ENCODE measurements at places on chromosomes 3 and 15. TPM values are rescaled to one million over a fixed set of nuclear protein-coding genes. Genes with fewer than 3 reads are reported as not detected.

NRROS gene
- total RNA-seq: 2.8 TPM

GPR62 gene
- 0.33 TPM for total RNA-seq

MYO5A gene
- 22.0 TPM for total RNA-seq

DNA sequence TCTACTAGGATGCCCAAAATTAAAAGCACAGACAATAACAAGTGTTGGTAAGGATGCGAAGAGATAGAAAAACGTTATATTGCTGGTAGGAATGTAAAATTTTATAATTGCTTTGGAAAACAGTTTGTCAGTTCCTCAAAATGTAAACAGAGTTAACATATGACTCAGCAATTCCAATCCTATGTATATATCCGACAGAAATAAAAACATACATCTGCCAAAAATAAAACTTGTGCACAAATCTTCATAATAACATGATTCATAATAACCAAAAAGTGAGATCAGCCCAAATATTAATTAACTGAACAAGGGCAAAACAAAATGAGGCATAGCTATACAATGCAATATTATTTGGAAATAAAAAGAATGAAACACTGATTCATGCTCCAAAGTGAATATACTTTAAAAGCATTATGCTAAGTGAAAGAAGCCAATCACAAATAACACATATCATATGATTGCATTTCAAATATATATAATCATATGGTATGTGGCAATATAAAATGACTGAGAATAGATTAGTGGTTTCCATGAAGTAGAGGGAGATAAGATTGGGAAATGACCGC is 609.3 kb downstream of the IGSF11 start:
- no peak for DNase-seq

- DNase-seq: peak; percentile 49
These were observed 696 bp upstream of the SNRK start for GRCh38 chr3:43285644-43286043.

DNA sequence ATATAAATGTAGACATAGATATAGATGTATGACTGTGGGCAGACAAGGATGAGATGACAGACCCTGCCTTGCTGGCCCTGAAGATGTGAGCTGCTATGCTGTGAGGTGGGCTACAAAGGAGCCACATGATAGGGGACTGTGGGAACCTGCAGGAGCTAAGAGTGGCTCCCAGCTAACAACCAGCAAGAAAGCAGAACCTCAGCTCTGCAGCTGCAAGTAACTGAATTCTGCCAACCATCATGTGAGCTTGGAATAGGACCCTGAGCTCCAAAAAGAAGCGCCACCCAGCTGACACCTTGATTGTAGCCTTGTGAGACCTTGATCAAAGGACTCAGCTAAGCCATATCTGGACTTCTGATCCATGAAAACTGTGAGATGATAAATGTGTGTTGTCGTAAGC is 123.3 kb upstream of the GRM7 start:
- DNase-seq: no peak

- DNase-seq: no peak
These were observed 19.4 kb downstream of the NEK10 start for GRCh38 chr3:27349832-27350231.

GRCh38 chr3:154121701-154122551 is 736 bp downstream of the ARHGEF26 start:
- DNase-seq: peak; percentile 46

- DNase-seq: no peak
These were observed 45.7 kb downstream of the PDHB start for GRCh38 chr3:58387650-58388546.

DNA sequence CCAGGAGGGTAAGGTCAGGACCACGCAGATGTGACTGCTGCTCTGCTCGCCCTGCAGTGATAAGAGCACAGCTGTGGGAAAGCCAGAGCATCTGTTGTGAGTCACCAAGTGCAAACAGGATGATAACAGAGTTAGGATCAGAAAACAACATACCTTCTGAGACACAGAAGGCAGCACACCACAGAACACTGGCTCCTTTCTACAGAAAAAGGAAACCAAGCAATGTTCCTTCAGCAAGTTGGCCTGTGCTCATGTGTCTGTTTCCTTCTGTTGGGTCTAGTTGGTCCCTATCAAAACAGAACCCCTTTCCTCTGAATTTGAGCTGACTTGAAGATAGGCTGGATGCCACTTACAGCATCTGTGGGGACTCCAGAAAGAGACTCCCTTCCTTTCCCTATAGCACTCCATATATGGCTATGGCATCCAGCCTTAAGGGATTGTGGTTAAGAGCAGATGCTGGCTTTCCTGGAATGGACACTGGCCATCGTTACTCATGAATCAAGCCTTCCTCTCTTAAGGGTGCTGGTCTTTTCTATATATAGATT is 440.7 kb upstream of the THBS1 start:
- no peak for DNase-seq

DNA sequence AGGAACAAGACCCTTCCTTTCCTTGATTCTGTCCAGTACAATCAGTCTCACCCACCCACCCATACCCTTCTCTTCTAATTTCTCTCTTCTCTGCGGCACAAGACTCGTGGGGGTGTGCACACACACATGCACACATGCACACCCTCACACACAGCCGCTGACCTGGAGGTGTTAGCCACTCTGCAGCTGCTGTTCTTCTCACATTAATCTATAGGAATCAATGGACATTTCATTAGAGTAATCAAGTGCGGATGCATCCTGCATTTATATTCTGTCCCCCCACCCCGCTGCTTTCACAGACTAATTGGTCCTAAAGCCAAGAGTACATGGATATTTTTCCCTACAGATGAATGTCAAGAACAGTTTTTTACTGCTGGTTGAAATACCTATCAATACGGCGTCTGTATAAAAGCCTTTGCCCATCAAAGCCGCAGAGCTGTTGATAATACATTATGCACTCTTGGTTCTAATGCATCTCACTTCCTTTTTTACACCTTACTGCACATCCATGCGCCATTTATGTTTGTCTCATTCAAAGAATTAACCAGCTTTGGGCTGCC is 186.5 kb upstream of the ONECUT1 start:
- DNase-seq: no peak
